ENCODE measurements at places on chromosomes 2 and 18. TPM values are rescaled to one million over a fixed set of nuclear protein-coding genes. Genes with fewer than 3 reads are reported as not detected.

The CCDC68 gene
- 1.6 TPM for total RNA-seq

- no peak overlapping the region for H3K27ac ChIP-seq
- peaks cover 11% of the 10 kb centered on the region for H3K4me1 ChIP-seq
- peak; percentile 91 for DNase-seq
Measured at GRCh38 chr2:235005603-235006259, 53.9 kb downstream of the SH3BP4 start.

DNA sequence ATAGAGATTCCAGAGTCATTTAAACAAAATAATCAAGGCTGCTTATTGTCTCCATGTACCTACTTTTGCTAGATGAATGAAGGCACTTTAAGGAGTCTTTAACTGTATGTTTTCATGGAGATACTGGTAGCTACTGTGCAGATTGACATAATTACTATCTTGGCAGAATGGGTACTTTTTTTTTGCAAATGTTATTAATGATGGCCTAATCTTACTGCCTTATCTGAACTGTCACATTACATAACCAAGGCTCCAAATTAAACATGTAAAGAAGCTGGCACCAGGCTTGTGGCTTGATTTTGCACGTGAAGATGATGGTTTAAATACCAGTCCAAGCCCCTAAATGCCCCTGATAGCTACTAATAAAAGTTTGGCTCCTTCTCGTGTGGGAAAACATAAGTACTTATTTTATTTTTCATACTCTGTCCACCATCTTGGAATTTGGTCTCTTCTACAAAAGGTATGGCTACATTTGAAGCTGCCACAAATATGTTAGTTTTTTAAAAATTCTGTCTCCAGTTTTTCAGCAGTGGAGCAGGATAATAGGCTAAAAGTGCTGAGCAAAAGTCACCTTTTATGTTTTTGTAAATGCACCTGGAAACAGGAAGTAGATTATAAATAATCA is 4.1 kb downstream of the TRIB2 start:
- DNase-seq: no peak
- H3K27me3 ChIP-seq: no peaks in the 10 kb centered on the region
- H3K36me3 ChIP-seq: peaks cover 24% of the 10 kb centered on the region
- peak overlapping the region; percentile 90 for H3K4me3 ChIP-seq
- peaks cover 47% of the 10 kb centered on the region for H3K4me1 ChIP-seq

GRCh38 chr2:238874330-238875050 is 26.6 kb downstream of the TWIST2 start:
- no peaks in the 10 kb centered on the region for H3K4me1 ChIP-seq
- DNase-seq: no peak
- H3K27me3 ChIP-seq: peaks cover 4% of the 10 kb centered on the region
- H3K36me3 ChIP-seq: no peaks in the 10 kb centered on the region
- H3K27ac ChIP-seq: no peak overlapping the region

GRCh38 chr18:10142496-10143160 is 228.8 kb downstream of the VAPA start:
- DNase-seq: no peak
- H3K36me3 ChIP-seq: no peaks in the 10 kb centered on the region
- no peaks in the 10 kb centered on the region for H3K27me3 ChIP-seq
- H3K27ac ChIP-seq: no peak overlapping the region

All from psoas muscle (tissue), 8 donors.